Hematopoietic multipotent progenitor cell treated with erythropoietin and hydrocortisone succinate and interleukin-3 and kit ligand, for 15 days (in vitro differentiated cells): ENCODE measurements at places on chromosomes 1 and 21.

- no peak for DNase-seq
These were observed 243.2 kb upstream of the RAB4A start for GRCh38 chr1:229027622-229028182.

GRCh38 chr1:119008483-119009311 is 20.6 kb upstream of the TBX15 start:
- no peak for DNase-seq

DNA sequence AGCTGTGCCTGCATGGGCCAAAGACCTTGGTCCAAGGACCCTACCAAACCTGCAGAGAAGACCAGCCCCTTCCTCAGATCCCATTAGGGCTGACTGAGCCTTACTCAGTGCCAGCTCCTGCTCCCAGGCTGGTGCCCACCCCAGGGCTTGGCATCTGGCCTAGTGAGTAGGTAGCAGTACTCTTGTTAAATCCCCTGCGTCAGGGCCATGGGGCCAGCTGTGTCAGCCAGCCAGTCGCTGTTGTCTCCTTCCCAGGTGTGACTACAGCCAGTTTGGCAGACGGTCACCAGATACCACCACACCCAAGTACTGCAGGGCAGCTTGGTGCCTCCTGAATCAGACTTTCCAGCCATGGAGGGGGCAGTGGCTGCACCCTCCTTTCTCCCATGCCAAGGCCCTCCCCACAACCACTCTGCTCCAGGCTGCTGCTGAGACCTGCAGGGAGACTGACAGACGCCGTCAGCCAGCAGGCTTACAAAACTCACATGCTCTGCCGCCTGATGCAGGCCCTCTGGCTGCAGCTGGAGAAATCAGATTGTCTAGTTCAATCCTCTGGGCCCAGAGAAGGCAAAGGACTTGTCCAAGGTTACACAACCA is 3.0 kb downstream of the TENT5B start:
- DNase-seq = no peak

DNA sequence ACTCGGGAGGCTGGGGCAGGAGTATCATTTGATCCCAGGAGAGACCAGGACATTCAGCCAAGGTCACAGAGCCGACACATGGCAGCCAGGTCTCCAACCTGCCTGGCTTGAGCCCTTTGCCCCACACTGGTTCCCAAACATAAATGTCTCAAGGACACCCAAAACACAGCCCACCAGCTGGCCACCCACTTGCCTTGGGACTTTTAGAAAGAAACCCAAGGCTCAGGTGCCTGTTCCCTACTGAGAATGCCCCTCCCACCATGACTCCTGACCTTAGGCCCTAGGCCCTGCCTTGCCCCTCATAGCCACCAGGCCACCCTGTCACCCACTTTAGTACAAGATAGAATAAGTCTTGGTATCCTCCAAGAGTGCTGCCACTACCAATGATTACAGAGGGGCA is 41.9 kb upstream of the LRP8 start:
- no peak for DNase-seq

DNA sequence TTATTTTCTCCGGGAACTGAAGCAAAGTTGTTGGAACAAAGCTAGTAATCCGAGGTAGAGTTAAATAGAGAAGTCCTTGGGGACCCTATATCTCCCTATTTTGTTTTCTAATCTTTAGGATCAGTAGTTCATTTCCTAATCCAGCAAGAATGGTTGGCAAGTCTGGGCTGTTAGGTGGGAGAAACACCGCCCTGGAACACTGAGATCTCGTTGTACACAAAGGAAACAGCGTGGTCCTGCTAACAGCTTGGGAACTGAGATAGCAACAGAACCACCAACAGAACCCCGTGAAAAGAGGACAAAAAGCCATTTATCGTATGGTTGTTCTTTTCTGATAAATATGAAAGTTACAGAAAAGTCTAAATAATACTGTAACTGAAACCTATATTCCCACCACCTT is 121.9 kb upstream of the CDC42BPA start:
- no peak for DNase-seq

GRCh38 chr1:2462819-2463218 is 13.3 kb upstream of the PLCH2 start:
- DNase-seq = no peak
